ENCODE measurements at places on chromosomes 1 and 21.

DNA sequence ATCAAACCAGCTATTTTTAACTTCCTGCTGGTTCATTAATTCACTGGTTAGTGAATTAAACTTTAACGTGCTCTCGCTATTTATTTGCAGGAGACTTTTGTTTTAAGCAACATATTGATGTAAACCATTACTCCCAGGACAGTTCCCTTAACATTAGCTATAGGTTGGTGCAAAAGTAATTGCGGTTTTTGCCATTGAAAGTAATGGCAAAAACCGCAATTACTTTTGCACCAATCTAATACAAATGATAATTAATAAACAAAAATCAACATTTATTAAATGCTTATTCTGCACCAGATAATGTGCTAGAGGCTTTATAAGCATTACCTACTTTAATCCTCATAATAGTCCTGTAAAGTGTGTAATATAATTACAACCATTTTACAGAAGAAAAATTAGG lies 176.5 kb downstream of the NPHP4 start:
- no peak for DNase-seq

- DNase-seq = no peak
These were observed 35.9 kb upstream of the HMGN1 start for GRCh38 chr21:39384674-39385298.

GRCh38 chr1:197761654-197762053 lies 13.6 kb downstream of the DENND1B start:
- DNase-seq = no peak

DNA sequence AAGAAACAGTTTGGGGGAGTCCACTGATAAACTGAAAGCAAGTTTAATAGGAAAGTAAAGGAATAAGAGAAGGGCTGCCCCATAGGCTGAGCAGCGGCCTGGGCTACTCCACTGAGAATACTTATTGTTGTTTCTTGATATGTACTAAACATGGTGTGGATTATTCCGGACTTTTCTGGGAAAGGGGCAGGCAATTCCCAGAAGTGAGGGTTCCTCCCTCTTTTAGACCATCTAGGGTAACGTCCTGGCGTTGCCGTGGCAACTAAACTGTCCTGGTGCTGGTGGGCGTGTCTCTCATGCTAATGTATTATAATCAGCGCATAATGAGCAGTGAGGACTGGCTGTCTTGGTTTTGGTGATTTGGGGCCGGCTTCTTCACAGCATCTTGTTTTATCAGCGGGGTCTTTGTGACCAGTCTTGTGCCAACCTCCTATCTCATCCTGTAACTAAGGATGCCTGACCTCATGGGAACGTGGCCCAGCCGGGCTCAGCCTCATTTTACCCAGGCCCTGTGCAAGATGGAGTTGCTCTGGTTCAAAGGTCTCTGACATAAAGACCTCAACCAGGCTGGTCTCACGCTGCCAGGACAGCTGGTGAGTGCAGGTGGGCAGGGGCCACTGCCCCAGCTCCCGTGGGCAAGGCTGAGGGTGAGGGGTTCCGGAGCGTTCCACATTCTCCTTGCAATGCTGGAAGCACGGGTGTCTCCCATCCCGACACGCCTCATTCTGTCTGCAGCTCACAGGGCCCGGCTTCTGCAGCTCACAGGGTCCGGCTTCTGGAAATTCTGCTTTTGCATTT lies 19.6 kb upstream of the C1orf159 start:
- no peak for DNase-seq

GRCh38 chr1:204391629-204392028 lies 20.0 kb downstream of the PPP1R15B start:
- no peak for DNase-seq

GRCh38 chr1:204112876-204113730 lies 38.7 kb downstream of the ETNK2 start:
- no peak for DNase-seq

GRCh38 chr1:160167056-160167455 lies 15.7 kb downstream of the ATP1A4 start:
- DNase-seq = no peak

DNA sequence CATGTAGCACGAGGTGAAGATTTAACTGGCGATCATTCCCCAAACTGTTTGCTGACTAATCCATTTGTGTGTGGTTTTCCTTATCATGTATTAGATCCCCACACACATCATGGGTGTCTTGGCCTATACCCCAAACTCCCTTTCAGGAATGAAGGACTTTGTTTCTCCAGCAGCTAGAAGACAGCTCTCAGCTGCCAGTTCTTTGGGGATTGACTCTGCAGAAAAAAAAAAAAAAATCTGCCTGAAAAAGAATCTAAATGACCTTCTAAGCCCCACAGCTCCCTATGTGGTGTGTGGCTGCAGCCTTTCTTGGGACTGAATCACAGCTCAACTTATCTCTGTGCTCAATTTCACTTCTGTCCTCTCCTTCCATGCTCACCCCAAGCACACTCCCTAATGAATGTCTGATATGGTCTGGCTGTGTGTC lies 256.3 kb upstream of the DUSP10 start:
- no peak for DNase-seq

DNA sequence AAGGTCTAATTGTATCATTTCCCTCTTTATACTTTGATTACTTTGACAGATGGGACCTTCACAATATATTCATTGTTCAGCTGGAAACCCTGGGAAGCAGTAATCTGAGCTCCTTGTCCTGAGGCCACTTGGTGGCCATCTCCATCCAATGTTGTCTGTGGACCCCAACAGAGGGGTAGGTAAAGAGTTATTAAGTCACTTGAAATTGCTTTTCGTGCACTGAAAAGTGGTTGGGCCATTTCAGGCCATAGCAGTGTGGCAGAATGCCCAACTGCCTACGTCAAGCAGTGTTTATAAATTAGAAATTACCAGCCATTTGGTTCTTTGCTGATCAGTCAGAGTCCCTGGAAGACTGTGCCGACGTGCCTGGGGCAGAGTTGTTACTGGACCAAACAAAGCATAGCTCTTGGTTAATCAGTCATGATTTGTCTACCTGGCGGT lies 308.3 kb upstream of the USP25 start:
- no peak for DNase-seq

- no peak for DNase-seq
These were observed 54.6 kb upstream of the BTG3 start for GRCh38 chr21:17667256-17667655.

- DNase-seq = no peak
These were observed 16.7 kb downstream of the COLGALT2 start for GRCh38 chr1:184020855-184021254.
